Fibroblast of pulmonary artery (primary cell): ENCODE measurements at places on chromosomes 6 and 20.

GRCh38 chr6:52590152-52590891, 13.5 kb upstream of the TRAM2 start:
- DNase-seq = peak; percentile 82

- DNase-seq = peak; percentile 9
Observed at GRCh38 chr20:13868331-13868730, 83.5 kb downstream of the NDUFAF5 start.

DNA sequence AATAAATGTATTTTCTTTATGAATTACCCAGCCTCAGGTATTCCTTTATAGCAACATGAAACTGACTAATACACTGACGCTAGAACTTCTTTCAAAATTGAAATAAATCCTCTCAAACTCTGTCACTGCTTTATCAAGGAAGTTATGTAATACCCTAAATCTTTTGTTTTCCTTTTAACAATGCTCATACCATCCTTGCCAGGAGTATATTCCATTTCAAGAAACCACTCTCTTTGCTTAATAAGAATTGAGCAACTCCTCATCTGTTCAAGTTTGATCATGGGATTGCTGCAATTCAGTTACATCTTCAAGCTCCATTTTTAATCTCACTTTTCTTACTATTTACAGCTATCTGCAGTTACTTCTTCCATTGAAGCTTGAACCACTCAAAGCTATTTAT, 707.6 kb upstream of the MARCKS start:
- DNase-seq = peak; percentile 75

DNA sequence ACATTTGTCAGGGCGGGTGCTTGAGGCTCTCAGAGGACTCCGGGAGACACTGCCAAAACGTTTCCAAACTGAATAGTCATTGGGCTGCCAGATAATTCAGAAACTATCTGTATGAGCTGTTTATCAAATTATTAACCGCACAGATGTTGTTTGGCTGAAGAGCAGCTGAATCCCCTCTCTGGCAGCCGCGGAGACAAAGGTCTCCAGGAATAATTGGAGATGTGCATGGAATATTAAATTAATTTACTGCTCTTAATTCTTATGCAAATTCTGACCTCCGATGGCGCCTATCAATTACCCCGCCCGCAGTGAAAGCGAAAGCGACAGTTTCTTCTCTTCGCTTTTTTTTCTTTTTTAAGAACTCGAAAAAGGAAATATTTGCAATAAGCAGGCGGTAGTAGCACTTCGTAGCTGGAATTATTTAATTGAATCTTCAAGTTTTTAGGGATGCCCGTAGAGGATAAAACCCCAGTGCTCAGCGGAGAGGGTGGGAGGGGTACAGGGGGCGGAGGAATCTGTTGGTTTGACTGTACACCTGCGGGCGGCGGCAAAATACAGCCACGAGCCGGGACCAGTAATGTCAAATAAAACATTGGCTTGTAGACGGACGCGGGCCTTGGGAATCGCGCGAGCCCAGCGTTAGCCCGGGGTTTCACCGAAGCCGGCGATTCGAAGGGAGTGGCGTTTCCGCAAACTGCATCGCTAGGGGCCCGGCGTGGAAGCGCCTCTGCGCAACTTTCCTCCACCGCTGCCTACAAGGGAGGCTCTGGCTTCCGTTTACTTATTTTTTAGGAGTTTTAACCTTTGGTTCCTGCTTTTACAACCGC, 6.2 kb downstream of the LINC00237 start:
- DNase-seq = peak; percentile 10

DNA sequence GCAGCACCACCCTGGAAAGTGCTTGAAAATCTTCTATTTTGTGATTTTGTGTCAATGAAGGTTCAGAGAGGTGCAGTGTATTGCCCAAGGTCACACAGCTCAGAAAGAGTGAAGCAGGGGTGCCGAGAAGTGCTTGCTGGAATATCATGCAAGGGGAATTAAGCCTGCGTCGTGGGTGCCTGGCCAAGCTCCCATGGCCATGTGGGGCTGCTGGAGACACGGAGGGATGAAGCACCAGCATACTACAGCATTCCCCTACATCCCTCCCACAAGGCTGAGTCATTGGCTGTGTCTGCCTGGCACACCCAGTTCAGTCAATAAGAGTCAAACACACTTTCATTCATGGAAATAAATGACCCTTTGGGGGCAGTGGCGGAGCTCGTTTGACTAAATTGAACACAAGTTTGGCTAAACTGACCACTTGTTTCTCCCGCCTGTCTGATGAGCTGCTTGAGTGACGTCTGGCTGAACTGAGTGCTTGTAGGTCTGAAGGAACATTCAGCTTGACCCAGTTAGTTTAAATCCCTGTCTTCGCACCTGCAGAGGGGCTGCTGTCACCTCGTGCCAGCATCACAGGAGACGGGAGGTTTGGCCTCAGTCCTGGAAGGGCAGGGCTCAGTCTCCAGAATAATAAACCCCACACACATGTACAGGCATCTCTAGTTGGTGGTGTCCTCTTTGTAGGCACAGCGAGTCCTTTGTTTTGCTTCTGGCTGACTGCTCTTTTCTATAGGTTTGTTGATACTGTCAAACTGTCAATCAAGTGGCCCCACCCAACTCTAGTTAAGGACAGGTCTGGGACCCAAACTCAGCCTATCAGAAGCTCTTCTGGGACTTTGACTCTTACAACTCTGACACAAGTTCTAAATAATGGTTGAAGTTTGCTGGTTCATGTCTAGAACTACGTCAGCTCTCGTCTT, 8.4 kb upstream of the TGM2 start:
- DNase-seq = peak; percentile 86

- DNase-seq = peak; percentile 45
Observed at GRCh38 chr20:50305636-50306477, 115.2 kb downstream of the CEBPB start.

DNA sequence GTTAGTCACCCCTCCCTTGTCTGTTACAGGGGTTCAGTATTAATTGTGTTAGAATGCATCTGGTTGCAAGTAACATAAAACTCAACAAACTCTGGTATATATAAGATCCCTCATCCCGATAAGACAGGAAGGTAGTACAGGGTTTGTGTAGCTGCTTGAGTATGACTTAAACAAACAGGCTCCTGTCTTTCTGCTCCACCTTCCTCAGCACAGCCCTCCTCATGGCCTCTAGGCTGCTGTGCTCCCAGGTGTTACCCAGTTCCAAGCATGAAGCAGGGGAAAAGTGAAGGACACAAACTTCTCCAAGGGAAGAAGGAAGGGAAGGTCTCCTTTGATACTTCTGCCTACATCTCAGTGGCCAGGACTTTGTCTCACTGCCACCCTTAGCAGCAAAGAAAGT, 1.4 kb upstream of the RALGAPB start:
- no peak for DNase-seq

GRCh38 chr20:53617791-53618489, 24.3 kb upstream of the ZNF217 start:
- no peak for DNase-seq

GRCh38 chr20:22324505-22324904, 259.9 kb downstream of the FOXA2 start:
- DNase-seq = no peak

GRCh38 chr6:93745306-93745705, 325.9 kb upstream of the EPHA7 start:
- no peak for DNase-seq

DNA sequence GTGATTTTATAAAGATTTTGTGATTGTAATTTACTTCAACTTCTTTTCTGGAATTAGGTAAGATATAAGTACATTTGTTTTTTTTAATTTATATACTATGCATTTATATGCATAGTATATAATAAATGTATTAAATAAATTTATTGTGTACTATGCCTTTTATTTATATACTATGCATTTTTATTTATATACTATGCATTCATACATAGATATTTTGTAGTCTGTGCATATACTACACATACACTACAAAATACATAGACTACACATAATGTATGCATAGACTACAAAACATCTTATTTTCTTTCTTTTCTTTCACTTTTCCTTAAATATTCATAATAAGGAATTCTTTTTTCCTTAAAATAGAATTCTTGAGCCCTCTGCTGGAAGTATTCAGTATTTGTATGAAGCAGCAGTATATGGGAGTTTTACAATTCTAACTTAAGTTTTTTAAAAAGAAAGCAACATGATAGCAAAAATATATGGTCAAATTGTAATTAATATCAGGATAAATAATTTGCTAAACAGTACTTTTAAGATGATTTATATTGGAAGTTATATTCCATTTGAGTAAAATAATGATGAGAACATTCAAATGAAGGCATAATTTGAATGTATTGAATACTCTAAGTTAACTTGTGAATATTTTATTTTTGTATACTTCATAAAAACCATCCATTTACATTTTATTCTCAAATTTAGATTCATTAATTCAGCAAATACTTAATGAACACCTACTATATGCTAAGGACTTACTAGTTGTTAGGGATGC, 129.3 kb downstream of the KLHL32 start:
- peak; percentile 51 for DNase-seq

- peak; percentile 42 for DNase-seq
Observed at GRCh38 chr6:17167327-17167979, 65.6 kb downstream of the STMND1 start.

DNA sequence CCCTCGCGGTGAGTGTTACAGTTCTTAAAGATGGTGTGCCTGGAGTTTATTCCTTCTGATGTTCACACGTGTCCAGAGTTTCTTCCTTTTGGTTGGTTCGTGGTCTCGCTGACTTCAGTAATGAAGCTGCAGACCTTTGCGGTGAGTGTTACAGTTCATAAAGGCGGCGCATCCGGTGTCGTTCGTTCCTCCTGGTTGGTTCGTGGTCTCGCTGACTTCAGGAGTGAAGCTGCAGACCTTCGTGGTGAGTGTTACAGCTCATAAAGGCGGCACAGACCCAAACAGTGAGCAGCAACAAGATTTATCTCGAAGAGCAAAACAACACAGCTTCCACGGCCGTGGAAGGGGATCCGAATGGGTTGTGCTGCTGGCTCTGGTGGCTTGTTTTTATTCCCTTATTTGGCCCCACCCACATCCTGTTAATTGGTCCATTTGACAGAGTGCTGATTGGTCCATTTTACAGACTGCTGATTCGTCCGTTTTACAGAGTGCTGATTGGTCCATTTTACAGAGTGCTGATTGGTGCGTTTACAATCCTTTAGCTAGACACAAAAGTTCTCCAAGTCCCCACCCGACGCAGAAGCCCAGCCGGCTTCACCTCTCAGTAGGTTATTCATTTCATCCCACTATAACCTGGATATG, 48.2 kb upstream of the ARG1 start:
- DNase-seq = no peak

- no peak for DNase-seq
Observed at GRCh38 chr20:51339721-51340450, 202.6 kb downstream of the NFATC2 start.

GRCh38 chr6:108200631-108201030, 34.8 kb downstream of the NR2E1 start:
- DNase-seq = peak; percentile 8
